ENCODE measurements at places on chromosomes 6 and 20.

GRCh38 chr6:108658174-108658573, 97.5 kb downstream of the FOXO3 start:
- no peak for DNase-seq

GRCh38 chr6:73194744-73195143, 30.6 kb downstream of the KHDC1L start:
- DNase-seq, result no peak

- no peak for DNase-seq
Observed at GRCh38 chr20:45416917-45417316, 976 bp downstream of the PIGT start.

DNA sequence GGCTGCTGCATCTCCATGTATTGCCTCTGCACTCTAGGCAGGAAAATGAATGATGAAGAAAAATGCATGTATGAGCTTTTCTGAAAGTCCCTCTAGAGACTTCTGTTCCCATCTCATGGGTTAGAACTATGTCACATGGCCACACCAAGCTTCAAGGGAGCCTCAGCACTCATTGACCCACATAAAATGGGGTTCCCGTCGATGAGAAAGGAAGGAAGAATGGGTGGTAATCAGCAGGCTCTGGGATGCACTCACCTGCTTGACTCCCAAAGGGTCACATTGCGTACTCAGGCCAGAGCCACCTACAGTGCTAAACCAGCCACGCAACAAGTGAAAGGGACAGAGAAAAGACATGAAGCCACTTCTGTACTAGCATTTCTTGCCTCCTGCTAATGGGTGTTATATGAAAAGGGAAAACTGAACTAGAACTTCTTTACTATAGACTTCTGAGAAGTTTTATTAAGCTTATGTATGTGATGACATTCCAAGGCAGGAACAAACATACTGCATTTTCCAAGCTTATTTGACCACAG, 95.8 kb upstream of the GCM1 start:
- DNase-seq, result no peak

DNA sequence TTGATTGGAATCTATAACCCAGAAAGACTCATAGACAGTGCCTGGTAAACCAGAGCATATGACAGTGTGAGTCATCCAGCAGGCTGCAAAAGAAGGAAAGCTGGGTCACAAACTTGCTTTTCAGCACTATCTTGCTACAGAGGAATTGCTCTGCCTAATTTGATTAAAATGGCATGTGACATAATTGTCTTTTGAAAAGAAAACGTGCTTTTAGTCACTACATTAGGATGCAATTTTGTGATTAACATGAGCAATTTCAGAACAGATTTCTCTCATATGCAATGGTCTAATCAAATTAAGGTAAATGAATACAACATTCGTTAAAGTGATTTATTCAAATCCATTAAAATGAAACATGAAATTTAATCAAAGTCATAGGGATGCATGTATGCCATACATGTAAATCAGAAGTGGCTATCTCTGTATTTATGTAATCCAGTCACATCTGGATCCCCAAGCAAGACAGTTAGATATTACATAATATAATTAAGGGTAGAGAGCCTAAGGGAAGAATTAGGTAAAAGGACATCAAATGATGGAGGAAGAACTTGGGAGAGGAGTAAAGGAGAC, 400.0 kb upstream of the HTR1E start:
- no peak for DNase-seq

GRCh38 chr6:38259736-38260135, 380.0 kb downstream of the BTBD9 start:
- no peak for DNase-seq

GRCh38 chr6:17178754-17179529, 77.1 kb downstream of the STMND1 start:
- DNase-seq, result no peak

DNA sequence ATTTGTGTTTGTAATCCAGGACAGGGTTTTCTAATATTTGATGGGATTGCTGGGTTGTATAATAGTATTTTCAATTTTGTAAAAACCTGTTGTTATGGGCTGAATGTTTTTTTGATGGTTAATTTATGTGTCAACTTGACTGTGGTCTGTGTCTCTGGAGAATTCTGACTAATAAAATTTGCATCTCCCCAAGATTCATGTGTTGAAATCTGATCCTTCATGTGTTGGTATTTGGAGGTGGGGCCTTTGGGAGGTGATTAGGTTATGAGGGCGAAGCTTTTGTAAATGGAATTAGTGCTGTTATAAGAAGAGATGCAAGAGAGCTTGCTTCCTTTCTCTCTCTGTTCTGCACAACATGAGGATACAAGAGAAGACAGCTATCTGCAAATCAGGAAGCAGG, 48.7 kb upstream of the SAMD5 start:
- DNase-seq, result no peak

DNA sequence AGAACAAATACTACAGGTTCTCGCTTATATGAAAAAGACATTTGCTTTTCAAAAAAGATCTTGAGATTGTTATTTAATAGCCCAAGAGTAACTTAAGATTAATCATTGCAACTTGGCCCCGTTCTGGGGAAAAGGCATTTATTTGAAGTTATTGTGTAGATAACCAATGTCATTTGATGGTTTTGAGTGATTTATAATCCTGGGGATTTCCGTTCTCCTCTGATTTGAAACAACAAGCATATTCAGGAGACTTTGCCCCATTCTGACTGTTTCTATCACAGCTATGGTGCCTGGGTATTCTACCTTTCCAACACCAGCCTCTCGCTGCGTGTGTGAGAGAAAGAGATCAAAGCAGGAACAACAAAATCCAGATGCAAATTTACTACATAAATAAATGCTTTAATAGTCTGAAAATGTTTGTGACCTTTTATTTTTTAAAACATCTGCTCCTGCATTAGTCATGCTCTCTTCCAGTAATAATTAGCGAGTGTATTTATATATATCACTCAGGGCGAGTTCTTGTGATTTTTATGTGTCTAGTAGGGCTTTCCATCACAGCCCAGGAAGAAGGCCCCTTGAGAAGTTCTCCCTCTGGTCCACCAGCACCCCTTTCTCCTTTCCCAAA, 197.9 kb upstream of the FOXQ1 start:
- no peak for DNase-seq

- peak; percentile 82 for DNase-seq
Observed at GRCh38 chr6:30742316-30743098, at the start of gene FLOT1. FLOT1 (minus strand) TSS chr6:30742687; CDS start chr6:30742189, 498 bp downstream.

DNA sequence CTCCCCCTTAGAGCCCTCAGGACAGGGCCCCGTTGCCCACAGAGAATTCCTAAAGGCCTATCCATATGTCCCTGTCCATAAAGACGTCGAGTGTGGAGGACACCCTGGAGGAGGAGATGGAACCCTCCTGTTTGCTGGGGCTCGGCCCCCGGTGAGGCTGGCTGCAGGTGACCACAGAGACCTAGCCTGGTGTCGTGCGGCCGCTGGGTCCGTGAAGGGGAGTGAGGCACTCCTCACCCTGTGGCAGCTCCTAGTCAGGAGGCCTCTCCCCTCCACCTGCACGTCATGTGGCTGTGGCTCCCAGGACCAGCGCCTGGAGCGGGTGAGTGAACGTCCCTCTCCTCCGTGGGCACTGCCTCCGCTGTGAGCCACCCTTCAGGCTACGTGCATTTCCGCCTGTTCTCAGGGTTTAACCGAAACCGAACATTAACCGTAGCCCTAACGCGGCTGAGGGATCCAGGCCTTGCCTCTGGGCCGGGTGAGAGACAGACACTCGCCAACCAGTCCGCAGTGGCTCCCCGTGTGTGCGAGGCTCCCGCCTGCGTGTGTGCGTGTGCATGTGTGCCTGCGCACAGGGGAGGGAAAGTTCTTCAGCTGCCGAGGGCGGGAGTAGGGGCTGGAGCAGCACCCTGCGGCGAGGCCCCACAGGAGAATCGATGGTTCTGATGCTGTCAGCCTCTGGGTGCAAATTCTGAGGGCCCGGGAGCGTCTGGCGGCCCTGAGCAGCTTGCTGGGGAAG, 5.9 kb upstream of the TCEA2 start:
- no peak for DNase-seq

DNA sequence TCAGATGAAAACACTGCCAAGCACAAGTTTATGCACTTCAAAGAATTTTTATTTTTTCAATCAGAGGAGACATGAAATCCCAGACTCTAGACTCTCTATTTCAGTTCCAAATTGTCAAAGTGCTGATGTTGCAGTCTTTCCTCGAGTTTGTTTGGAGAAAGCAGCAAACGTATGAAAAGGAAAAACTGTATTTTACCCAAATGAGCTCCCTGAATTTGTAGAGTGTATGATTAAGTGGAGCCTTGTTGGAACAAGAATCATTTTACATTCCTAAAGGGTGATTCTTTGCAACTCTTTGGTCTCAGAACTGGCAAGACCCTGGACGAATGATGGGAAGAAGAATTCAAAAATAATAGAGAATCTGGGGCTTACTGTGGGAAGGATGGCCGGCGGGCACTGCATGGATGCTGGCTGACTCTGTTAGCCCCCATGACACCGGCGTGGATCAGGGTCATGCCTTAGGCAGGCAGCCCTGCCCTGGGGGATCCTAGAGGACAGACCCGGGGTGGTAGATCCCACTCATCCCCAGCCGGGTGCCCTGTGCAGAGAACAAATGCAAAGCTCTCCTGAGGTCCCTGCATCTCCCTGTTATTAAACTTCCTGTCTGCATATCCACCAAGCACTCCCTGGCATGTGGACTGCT, 207.4 kb downstream of the FNDC1 start:
- no peak for DNase-seq

DNA sequence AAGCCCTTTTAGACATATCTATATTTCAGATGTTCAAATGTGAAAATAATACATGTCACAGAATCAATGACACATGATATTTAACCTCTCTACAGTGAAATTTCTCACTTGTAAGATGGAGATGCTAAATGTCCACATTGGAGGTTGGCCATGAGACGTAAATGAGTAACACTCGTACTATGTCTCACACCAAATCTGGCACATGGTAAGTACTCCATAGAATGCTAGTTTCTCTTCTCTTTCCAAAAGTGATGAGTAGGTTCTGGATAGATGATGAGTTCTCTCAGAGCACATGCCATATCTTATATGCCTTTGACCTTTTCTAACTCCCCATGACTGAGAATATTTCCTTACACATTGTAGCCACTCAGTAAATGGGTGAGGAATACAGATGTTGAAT, 17.7 kb downstream of the GFOD1 start:
- DNase-seq, result no peak

DNA sequence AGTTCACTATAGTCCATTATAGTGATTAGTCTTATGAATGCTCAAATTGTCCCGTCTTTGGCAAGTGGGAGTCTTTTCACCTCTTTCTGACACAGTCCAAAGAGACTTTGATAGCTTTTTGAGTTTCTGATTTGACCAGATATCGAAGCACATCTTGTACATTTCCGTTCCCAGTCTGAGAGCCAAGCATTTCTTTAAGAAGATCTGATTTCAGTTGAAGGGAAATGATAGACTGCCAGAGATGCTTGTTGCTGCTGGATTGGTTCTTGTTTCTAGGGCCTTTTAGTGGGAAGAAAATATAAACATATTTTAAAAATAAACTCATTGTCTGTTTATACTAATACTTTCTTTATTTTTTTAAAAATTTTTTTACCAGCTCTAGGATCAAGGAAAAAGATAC, 54.1 kb upstream of the IER3 start:
- DNase-seq, result no peak

DNA sequence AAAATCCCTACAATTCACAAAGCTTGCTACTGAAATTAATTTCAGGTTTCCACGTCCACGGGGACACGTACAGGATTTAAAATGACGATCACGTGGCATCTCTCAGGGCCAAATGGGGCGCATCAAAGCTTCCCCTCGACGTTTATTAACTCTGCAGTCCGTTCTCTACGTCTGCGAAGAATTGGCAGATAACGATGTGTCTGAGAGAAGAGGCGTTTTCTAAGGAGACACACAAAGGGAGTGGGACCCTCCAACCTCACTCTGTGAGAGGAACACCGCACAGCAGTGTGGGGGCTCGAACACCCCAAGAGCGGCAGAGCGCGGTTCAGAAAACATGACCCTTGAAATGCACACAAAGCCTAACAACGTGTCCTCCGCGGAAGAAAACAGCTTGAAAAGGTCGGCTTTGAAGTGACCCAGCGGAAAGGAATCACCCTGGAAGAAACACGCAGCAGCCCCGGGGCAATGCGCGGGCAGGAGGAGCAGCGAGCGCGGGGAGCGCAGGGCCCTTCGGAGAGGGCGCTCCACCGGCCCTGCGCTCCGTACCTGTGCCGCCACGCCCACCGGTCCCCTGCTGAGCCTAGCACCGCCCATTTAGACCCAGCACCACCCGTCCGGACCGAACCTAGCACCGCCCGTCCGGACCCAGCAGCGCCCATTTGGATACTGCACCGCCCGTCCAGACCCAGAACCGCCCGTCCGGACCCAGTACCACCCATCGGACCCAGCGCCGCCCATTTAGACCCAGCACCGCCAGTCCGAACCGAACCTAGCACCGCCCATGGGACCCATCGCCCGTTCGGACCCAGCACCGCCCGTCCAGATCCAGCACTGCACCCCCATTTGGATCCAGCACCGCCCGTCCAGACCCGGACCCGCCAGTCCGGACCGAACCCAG, 1.1 kb upstream of the AFDN start:
- DNase-seq, result no peak

GRCh38 chr6:148250975-148251685, 91.5 kb upstream of the SASH1 start:
- no peak for DNase-seq

DNA sequence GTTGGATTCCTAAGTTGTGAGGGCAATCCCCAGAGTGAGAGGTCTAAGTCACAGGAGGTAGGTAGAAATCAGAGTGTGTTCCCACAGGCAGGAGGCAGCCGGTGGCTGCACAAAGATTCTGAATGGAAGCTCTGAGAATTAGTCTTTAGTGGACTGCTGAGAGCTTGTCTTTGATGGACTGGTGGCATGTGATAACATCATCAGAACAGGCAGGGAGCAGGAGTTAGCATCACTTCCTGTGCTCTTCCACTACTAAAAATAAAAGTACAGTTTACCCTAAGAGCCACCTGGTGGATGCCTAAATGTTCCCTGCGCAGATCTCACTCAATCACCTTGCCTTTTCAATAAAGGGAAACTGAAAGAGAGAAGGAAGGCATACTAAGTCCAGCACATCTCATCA, 294.6 kb upstream of the POU3F2 start:
- no peak for DNase-seq

GRCh38 chr6:113392551-113393055, 464.5 kb upstream of the MARCKS start:
- no peak for DNase-seq

GRCh38 chr20:38196076-38196475, 31.0 kb upstream of the TGM2 start:
- DNase-seq, result no peak
